ENCODE measurements at places on chromosomes 7 and 10. TPM values are rescaled to one million over a fixed set of nuclear protein-coding genes. Genes with fewer than 3 reads are reported as not detected.

SEMA3D gene
- total RNA-seq = 72.6 TPM

DNA sequence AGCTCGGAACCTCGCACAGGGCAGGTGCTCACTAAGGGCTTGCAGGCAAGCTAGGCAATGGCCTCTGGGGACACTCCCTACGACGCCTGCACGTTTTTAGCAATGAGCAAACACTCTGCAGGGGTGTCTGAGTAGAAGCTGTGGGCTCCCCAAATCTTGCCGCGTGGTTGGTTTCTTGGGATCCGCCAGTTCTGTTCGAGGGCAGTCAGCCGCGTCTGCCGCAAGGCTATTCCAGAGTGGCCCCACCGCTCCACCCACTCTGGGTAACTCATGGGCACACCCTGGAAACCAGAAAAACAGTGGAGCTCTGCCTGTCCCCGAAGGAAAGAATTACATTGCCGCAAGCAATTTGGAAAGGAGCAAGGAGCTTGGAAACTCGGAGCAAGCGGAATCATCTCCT is 189.3 kb upstream of the LYZL2 start:
- no peak for DNase-seq

ANKRD16 gene
- 6.8 TPM for total RNA-seq

DNA sequence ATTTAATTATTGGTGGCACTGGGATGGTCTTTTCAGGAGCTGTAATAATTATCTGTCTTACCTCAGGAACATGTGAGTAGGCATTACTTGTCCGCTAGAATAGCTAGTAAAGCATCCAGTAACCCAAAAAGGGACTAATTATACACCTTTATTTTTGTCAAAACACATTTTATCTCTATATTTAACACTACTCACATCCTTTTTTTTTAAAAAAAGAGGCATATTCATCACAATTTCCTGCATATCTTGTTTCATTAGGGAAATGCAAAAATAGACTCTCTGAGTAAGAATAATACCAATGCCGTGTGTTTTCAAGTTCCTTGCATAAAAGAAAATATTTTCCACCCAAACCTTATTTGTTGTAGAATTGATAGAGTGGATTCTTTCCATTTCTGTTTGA is 99.5 kb downstream of the VTI1A start:
- no peak for DNase-seq

CCDC6 gene
- 36.9 TPM for total RNA-seq

KEL gene
- total RNA-seq = 4.5 TPM

GRCh38 chr10:110317866-110318850 is 13.4 kb upstream of the SMNDC1 start:
- DNase-seq = no peak

SLC39A12 gene
- total RNA-seq = 0.10 TPM

SPDYE5 gene
- not detected for total RNA-seq

DNA sequence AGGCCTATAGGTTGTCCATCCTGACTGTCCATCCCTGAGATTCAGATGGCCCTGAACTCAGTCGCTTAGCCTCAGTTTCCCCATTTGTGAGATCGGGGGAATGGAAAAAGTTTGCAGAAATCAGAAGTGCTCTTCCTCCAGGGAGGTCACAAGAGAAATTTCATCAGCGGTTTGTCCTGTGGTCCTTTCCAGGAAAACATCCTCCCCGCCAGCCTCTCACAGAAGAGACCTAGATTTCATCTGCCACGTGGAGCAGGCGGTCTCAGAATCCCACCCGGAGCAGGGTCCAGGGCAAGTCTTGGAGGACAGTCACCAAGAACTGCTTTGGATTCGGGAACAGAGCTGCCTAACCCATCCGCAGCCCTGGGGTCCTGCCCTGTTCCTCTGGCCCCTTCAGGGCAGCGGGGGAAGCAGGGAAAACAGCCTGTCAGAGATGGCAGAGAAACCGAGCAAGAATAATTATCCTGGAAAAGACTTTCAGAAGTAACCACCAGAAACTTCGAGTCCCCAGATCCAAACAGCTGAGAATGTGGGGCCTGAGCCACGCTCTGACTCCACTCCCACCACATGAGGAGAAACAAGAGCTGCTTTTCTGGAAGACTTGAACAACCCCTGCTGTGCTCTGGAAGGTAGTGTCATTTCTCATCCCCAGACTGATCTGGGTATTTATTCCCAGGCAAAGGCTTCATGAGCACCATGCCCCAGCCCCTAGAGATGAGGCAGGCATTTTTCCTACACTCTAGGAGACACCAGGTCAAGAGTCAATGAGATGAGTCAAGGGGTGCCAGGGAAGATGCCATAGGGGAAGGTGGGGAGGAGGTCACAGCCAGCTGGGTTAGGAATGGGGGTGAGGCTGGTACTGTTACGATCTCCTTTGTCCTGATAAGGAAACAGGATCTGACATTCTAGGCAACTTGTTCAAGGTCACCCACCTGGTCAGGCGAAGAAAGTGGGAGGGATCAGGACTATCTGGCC is 1.1 kb upstream of the TNS3 start:
- DNase-seq = peak; percentile 89

GRCh38 chr10:29328983-29329382 is 40.1 kb downstream of the LYZL1 start:
- DNase-seq = peak; percentile 73

ANKRD2 gene
- 6.4 TPM for total RNA-seq

NAT16 gene
- total RNA-seq = not detected

CHN2 gene
- total RNA-seq = 9.1 TPM

GRCh38 chr10:104220522-104220921 is 11.6 kb downstream of the CFAP43 start:
- DNase-seq = no peak

DNA sequence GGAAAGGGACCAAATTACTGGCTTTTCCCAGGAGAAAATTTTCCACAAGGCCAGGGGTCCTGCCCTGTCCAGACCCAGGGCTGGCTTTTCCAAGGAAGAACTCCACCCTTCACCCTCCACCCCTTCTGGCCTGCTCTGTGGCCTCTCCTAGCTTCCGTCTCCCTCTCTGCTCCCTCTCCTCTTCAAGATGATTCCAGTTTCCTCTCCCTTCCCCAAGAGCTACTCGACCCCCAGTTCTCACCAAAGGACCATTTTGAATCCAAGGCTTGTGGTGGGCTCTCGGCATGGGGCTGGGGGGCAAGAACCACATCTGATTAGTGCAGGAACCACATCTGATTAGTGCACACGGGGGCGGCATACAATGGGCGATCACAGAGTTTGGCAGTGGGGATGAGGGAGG is 7.7 kb downstream of the CHAT start:
- no peak for DNase-seq

- no peak for DNase-seq
Observed at GRCh38 chr7:128404143-128404681, 5.6 kb downstream of the IMPDH1 start.

DNA sequence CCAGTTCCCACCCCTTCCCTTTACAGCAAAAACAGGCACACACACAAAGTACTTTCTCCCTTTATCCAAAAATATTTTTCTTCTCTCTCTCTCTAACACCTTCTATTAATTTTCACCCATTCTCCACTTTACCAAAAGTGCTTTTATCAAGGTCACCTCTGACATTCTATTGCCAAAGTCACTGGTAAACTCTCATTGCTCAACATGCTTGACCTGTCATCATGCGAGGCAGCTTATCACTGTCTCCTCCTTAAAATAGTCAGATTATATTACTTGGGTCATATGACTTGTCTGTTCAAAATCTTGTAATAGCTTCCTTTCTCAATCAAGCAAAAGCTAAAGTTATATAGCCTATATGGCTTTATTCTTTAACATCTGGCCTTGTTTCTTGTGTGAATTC is 28.6 kb downstream of the MACC1 start:
- DNase-seq = no peak

DNA sequence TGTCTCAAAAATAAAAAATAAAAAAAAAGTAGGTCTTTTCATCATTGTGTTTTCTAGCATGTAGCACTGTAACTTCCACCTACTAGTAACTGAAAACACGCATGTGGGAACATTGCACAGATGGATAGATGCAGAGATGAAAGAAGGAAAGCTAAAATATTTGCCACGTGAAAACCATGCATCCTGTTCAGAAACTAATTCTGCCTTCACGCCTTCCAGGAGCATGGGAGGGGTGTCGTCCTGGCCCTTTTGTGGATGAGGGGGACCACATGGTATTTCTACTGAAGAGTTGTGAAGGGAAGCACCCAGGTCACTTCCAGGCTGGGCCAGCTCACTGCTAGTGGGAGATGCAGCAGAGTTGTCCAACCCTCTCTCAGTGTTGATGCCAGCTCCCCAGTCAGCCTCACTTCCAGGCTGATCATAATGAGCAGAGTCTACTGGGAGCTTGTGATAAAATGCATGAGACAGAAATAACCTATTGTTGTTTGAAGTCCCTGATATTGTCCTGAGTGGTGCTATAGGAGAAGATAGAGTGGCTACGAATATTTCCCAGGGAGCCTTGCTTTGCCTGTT is 287.1 kb upstream of the CELF2 start:
- DNase-seq = no peak

GRCh38 chr10:69503896-69504265 is 52.6 kb downstream of the TSPAN15 start:
- DNase-seq = no peak

FFAR4 gene
- 1.6 TPM for total RNA-seq

- no peak for DNase-seq
Observed at GRCh38 chr10:17265468-17265867, 37.4 kb downstream of the VIM start.

GRCh38 chr7:129401967-129402860 is 32.0 kb upstream of the STRIP2 start:
- no peak for DNase-seq

DNA sequence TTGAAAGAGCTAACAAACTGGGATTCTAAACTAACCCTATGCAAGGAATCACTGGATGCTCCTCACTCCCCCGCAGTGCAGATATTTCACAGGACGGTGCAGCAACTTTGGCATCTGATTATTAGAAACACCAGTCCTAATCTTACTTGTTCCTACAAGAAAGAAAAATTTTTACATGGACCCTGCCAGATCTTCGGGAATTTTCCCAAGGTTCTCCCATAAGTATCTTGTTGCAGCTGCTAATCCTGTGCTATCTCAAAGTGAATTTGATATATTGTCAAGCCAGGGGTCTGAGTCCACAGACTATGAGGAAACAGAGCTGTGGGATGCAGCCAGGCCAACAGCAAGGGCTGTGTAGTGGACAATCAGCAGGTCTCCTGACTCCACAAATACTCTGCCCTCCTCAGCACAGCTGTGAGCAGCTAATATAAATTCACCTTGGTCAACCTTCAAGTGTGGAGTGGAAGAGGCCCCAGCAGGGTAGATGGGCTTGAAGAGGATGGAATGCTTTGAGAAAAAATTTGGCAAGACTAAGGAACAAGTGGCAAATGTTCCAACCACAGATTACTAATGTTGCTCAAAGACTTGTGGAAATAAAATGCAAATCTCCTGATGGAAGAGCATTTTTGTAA is 25.6 kb downstream of the VSTM4 start:
- DNase-seq = no peak

- DNase-seq = peak; percentile 59
Observed at GRCh38 chr10:113252650-113253618, 299.9 kb upstream of the HABP2 start.

DNA sequence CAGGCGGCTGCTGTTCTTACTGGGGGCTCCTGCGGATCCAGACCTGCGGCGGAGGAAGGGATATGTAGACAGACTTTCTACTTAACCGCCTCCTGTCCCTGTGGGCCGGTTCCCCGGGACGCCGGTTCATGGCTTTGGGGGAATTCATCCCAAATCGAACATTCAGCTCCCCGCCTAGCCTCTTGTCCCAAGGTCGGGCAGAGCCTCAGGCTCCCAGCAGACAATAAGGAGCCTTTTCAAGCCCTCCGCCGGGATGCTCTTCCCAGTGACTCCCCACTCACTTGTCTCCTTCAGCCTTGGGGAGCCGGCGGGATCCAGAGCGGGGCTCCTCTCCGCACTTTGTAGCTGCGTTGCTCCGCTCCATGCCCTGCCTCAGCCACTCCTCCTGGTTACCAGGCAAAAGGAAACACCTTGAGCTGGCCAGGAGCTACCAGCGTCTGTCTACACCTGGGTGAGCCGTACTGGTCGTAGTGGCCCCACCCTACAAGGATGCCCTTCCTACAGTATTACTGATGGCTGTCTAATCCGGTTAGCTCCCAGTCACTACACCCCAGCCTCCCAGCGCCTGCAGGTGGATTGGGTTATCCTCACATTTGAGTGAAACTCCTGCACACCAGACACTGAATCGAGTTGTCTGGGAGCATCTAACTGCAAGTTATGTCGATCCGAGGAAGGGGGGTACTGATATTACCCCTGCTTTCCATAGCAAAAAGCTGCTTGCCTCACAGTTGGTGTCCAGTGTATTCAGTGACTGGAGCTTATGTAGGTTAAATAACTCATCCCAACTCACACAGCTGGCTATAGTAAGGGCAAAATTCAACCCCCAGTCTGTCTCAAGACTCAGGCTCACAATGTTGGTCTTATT is at the start of gene C10orf95:
TSS of gene C10orf95 (minus strand) at position 439 of the 865 bp plus-strand sequence. CDS start 450 bp downstream, outside the sequence.
- no peak for DNase-seq

SEMA4G gene
- total RNA-seq = 1.9 TPM

DNA sequence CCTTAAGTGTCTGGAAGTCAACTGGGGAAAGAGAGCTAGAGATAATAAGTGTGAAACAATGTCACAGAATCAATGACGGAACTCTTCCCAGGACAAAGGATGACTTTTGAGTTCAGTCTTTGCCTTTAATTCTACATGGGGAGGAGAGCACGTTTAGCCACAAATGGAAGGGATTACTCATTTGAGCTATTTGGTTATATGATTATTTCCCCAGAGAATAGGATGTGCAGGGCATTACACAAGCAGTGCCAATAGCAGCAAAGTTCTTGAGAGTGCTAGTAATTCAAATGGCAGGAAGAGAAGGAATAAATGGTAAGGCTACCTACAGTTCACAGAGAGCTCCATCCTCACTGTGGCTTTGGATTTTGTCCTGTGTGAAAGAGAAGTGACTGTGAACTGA is 6.0 kb downstream of the EGFR start:
- no peak for DNase-seq

DNA sequence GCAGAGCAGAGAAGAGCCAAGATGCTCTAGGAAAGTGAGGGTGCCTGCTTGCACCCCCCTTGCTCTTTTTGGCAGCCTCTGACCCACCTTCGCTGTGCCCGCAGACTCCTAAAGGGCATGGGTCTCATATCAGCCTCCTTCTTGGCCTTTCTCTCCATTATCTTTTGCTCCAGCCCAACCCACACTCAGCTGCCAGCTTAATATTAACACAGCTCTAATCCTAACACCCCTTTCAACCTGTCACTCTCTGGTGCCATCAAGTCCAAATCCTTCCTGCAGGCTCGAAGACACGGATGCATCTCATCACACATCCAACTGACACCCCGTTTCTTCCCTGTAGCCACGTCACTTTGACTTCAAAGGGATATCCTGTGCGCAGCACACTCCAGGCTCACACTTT is 171.6 kb upstream of the AUTS2 start:
- no peak for DNase-seq

- no peak for DNase-seq
Observed at GRCh38 chr10:103609231-103610082, 116.0 kb downstream of the NEURL1 start.

DNA sequence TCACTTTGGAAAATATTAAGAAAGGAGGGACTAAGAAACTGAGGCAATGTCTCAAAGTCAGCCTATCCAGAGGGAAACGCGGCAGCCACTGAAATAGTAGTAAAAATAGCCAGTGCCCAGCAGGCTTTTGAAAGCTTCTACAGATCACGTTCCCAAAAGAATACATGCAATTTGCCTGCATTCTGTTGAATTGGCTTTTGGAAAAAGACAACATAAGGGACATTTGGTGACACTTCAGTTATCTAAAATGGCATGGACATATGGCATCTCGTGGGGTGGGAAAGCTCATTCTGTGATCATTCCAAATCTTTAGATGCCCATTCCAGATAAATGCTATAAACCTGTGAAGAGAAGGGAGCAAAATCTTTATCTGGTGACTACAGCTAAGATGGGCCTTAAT is 82.8 kb upstream of the PDE1C start:
- no peak for DNase-seq

TMEM229A gene
- total RNA-seq = not detected

GARIN1A gene
- total RNA-seq = 0.30 TPM

Measured in skin of body (tissue), 3 donors.